ENCODE measurements at places on chromosomes 7 and 10.

- no peak for DNase-seq
Observed at GRCh38 chr7:153838591-153838990, 213.6 kb upstream of the DPP6 start.

GRCh38 chr10:79131836-79132631, 63.3 kb downstream of the ZMIZ1 start:
- DNase-seq = no peak

- no peak for DNase-seq
Observed at GRCh38 chr7:130181263-130181605, 24.0 kb downstream of the TMEM209 start.

DNA sequence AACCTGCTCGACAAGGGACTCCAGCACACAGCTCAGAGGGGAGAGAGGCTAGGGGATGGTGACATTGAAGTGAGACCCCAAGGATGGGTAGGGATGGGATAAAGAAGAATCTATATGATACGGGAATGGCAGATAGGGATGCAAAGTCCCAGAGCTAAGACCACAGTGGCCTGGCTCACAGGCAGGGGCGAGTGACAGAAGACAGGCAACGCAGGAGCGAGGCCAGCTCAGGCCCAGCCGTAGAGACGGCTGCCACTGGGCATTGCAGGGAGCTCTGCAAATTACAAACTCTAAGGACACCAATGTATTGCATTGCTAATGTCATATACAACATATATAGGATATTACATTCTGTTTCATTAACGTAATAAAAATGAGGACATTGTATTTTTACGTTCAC, 131.4 kb downstream of the TCERG1L start:
- DNase-seq = no peak

DNA sequence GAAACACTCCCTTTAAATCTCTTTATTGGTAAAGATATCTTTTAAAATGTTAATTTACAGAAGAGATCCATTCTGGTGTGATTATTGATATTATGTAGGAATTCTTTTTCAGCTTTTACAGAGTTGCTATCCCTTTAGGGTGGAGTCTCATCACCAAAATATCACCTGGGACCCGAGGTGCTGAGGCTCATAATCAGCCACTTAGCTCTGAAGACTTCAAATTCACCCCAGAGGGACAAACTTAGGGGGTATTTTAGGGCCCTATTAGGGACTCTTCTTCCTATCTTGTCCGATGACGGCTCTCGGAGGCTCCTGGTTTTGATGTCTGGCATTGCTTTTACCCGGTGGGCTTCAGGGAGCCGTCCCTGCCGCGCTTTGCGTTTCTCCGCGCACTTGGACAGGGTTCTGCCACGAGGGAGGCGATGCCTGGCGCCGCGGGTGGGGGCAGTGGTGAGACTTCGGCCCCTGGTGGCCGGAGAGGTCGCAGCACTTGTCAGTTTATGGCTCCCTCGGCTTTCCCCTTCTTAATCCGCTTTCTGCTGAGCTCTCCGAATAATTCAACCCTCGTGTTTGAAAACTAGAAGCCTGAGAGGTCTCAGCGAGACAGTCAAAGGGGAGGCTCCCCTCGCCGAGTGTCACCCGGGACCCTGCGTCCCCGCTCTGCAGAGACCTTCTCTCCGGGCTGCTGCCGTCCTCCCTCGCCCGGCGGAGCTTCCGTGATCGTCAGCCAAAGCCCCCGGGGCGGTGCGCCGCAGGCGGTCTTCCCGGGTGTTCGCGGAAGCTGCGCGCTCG, 27.8 kb downstream of the RBM20 start:
- DNase-seq = peak; percentile 70

GRCh38 chr10:93749218-93749799, 8.4 kb upstream of the LGI1 start:
- no peak for DNase-seq

- DNase-seq = peak; percentile 31
Observed at GRCh38 chr7:3697472-3697871, 396.4 kb downstream of the SDK1 start.

DNA sequence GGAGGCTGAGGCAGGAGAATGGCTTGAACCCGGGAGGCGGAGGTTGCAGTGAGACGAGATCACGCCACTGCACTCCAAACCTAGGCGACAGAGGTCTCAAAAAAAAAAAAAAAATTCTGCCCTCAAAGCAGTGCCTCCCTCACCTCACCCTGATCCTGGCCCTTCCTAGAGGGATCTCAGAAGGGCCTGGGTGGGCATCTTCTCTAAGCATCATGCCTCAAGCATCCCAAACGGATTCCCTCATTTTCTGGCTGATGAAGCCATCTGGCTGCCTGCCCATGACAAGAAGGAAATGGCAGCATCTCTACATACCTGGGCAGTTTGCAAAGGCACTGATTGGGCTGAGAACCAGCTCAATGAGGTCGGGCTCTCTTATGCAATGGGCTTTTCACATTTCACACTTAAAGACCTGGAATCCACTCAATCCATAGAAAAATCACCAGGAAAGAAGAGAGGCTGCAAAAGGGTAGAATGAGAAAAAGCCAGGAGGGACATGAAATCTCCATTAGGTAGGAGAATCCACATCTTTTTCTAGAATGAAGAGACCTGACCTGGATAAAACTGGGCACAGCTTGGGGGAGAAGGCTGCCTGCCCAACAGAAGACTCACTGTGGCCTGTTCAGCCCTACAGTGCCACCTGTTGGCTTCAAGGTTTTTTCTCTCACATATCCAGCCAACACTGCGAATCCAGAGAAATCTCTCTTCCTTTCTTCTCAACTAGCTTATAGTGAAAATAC, 48.1 kb downstream of the PDLIM1 start:
- DNase-seq = peak; percentile 57

GRCh38 chr10:82289945-82290344, 415.0 kb downstream of the NRG3 start:
- no peak for DNase-seq

- DNase-seq = no peak
Observed at GRCh38 chr10:96319754-96320474, 15.7 kb downstream of the DNTT start.

DNA sequence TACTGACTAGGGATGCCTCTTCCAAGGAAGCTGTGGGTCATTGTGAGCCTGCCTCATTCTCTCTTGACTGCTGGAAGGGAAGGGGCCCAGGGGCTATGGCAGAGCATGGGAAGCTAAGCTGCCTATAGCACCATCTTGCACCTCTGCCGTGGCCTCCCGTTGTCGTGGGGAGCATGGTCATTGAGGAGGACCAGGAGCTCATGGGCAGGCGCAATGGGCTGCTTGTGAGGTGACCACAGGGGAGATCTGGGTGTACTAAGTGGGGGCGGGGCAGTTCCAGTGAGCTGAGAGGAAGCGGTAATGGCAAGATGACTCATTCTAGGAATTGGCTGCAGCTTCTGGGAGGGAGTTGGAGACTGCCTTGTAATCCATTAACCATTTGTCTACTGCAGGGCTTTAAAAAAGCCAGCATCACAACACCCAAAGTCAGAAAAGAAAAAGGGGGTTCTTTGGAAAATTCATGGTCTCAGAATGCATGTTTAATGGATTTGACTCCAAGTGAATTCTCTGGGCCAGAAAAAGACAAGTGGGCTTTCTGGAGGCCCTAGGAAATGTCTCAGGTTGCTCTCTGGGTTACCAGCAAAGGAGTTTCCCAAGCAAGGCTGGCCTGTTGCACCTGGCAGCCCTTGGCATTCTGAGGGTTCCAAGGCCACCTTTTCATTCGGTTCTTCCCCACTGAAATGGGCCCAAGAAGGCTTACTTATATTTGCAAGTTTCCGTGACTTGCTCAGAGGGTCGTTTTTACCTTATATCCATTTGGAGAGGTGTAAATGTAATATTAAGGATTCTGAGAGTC, 3.6 kb downstream of the DUSP5 start:
- peak; percentile 92 for DNase-seq

DNA sequence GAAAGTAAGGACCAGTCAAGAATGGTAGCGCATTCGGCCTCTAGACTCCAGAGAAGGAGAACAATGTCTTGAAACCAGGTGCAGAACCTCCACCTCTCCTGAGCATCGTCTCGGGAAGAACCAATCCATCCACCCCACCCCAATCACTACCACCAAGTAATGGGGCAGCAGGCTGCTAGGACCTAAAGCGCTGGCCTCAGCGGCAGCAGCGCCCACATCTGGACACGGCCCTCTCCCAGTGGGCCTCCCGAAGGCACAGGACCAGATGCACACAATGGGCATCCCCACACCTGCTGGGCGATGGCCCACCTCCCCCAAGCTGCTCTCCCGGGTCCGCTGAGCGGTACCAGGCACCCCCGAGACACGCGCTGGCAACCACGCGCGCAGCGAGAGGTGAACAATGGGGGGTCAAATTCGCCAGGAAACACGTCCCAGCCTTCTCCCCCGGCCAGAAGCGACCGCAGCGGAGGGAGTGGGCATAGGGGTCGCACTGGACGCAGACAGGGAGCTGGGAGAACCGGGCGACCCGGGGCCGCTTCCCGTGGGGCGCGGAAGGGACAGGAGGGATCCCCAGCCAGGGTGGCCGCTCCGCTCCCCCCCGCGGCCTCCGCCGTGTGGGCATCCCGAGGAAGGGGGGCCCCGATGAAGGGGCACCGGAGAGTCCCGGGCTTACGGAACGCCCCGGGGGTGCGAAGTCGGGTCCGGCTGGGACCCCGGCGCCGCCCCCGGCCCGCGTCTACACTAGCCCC, 506 bp downstream of the CTTNBP2 start:
- DNase-seq = no peak

DNA sequence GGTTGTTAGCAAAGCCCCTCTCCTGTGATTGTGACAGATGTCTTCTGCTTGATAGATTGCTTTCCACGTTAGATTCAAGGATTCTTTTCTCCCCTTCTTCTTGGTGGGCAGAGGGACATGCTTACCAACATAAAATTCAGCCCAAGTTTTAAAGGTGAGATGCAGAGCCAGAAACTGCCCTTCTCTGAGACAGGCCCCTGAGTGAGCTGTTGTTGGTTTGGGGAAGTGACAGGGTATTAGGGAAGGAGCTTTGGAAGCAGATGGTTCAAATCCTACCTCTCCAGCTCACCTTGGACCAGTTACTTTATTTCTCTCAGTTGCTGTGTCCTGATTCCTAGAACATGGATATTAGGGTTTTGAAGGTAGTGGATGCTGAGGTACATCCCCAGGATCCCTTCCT, 53.0 kb downstream of the SORCS3 start:
- no peak for DNase-seq

DNA sequence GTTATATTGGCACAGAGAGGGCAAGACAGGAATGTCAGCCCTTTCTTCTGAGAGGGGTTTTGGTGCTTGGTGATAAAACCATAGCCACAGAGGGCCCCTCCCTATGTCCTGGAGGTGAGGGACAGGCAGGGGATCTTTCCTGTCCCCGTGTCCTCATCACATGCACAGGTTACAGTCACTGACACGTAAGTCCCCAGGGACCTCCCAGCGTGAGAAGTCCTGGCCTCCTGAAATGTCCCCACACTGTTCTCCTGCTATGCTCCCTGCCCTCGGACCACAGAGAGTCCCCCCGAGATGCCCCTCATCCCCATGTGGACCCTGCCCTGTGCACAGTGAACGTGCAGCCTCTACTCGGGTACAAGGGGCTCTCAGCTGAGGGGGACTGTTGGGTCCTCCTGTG, 260.4 kb downstream of the ZMYND11 start:
- no peak for DNase-seq

GRCh38 chr7:154591544-154591943, 411.4 kb downstream of the PAXIP1 start:
- no peak for DNase-seq

- no peak for DNase-seq
Observed at GRCh38 chr10:77214799-77215198, 422.8 kb downstream of the KCNMA1 start.

- no peak for DNase-seq
Observed at GRCh38 chr7:115747174-115747573, 283.4 kb downstream of the TFEC start.

DNA sequence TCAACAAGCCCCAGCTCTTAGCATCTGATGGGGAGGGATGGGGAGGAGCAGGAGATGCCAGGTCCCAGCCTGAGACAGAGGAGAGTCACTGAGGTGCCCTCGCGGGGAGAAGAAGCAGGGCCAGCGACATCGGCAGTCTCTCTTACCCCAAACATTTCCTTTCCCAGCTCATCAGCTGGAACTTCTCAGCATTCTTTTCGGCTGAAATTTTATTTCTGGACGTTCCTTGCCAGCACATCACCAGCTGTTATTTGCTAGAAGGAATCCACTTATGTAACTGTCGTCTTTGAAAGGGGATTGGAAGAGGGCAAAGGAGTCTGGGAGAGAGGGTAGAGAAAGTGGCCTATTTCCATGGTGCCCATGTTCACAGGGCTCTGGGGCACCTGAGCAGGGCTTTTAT, 101.0 kb upstream of the SHH start:
- DNase-seq = no peak

GRCh38 chr10:60406182-60406581, 16.5 kb upstream of the ANK3 start:
- no peak for DNase-seq

- no peak for DNase-seq
Observed at GRCh38 chr7:46011059-46011458, 90.0 kb upstream of the IGFBP3 start.

DNA sequence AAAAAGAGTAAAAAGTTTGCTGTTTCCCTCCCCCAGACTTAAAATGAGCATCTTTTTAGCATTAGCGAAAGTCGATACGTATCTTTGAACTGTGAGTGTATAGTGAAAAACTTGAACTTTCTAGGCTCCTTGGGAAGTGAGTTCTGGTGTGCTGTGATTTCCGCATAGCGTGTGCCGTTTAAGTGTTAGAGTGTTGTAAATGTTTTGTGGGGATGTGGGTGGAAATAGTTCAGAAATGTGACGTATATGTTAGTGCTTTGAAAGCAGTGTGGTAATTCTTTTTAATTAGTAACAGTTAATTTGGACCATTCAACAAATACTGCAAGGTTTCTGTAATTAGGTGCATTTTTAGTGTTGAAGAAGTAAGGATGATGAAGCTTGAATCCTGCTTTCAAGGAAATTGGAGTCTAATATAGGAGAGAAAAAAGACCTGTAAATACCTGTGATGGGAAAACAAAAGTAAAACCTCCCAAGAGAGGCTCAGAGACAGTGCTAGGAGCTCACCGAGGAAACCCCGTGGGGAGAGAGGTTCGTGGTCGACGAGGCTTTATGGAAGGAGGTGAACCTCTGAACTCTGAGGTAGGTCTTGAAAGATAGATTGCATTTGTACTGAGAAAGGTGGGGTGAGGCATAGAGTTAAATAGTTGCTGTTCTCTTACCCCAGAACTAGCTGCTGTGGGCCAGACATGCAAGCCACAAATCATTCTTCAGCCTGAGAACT, 40.8 kb downstream of the RBM33 start:
- no peak for DNase-seq

DNA sequence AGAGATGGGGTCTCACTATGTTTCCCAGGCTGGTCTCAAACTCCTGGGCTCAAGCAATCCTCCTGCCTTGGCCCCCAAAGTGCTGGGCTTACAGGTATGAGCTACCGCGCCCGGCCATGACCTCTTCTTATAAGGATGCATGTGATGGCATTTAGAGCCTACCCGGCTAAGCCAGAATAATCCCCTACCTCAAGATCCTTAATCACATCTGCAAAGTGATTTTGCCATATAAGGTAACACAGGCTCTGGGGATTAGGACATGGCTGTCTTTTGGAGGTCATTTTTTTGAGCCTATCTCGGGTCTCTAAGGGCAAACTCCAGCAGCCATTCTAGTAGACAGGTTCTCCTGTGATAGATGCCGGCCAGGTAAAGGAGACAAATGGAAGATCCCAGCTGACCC, 39.6 kb downstream of the GTF2IRD1 start:
- DNase-seq = no peak

- no peak for DNase-seq
Observed at GRCh38 chr7:107196834-107197610, 28.2 kb downstream of the HBP1 start.

- DNase-seq = no peak
Observed at GRCh38 chr10:4807761-4808507, 18.1 kb upstream of the AKR1E2 start.

GRCh38 chr7:66736892-66737291, 3.6 kb upstream of the RABGEF1 start:
- no peak for DNase-seq
